Left lung (tissue), 14 donors: ENCODE measurements at places on chromosomes 7 and 10. TPM values are rescaled to one million over a fixed set of nuclear protein-coding genes. Genes with fewer than 3 reads are reported as not detected.

GRCh38 chr7:111108000-111108399 is 17.1 kb downstream of the LRRN3 start:
- no peaks in the 10 kb centered on the region for H3K27me3 ChIP-seq
- no peak for DNase-seq
- no peaks in the 10 kb centered on the region for H3K4me1 ChIP-seq
- H3K27ac ChIP-seq, result no peak overlapping the region
- H3K4me3 ChIP-seq, result no peak overlapping the region
- H3K36me3 ChIP-seq, result no peaks in the 10 kb centered on the region

FRA10AC1 gene
- total RNA-seq, result 15.9 TPM

DNA sequence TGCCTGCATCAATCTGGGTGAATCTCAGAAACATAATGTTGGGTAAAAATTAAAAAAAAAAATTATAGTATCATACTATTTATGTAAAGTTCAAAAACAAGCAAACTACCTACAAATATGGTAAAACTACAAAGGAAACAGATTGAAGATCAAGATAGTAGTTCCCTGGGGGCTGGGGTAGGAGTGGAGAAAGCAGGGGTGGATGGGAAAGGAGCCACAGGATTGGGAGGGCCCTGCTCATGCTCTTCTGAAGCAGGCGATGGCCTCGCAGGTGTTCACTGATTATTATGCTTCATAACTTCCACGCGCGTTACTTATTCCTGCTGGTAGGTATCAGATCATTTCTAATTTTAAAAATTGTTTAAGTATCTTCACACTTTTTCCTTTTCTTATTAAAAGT is 96.0 kb upstream of the GATA3 start:
- no peaks in the 10 kb centered on the region for H3K36me3 ChIP-seq
- peaks cover 12% of the 10 kb centered on the region for H3K4me1 ChIP-seq
- no peak for DNase-seq
- no peak overlapping the region for H3K27ac ChIP-seq
- H3K4me3 ChIP-seq, result no peak overlapping the region

- H3K4me1 ChIP-seq, result peaks cover 3% of the 10 kb centered on the region
- no peak overlapping the region for H3K4me3 ChIP-seq
- H3K27me3 ChIP-seq, result no peaks in the 10 kb centered on the region
- DNase-seq, result no peak
- H3K36me3 ChIP-seq, result no peaks in the 10 kb centered on the region
- H3K27ac ChIP-seq, result no peak overlapping the region
These were observed 16.6 kb upstream of the GNA12 start for GRCh38 chr7:2860627-2861133.

DNA sequence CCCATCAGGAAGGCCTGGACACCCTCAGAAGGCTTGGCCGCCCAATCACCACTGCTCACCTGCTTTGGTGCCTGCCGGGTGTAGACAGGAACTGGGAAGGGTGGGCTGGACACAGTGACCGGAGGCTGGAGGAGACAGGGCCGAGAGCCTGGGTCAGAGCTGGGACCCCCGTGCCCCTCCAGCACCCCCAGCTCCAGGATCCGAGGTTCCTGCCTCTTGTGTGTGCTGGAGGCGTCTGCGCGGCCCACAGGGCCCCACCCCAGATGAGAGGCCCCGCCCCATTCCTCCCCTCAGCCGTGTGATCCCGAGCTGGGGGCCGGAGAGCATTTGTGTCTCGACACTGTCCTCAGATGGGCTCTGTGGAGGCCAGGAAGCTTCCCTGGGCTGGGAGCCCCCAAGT is 9.4 kb downstream of the ADAM8 start:
- peaks cover 3% of the 10 kb centered on the region for H3K4me1 ChIP-seq
- no peaks in the 10 kb centered on the region for H3K27me3 ChIP-seq
- H3K27ac ChIP-seq, result no peak overlapping the region
- H3K4me3 ChIP-seq, result no peak overlapping the region
- peaks cover 71% of the 10 kb centered on the region for H3K36me3 ChIP-seq
- DNase-seq, result no peak

GRCh38 chr10:100223879-100224278 is 5.5 kb downstream of the CHUK start:
- no peak overlapping the region for H3K4me3 ChIP-seq
- H3K27me3 ChIP-seq, result no peaks in the 10 kb centered on the region
- peaks cover 3% of the 10 kb centered on the region for H3K36me3 ChIP-seq
- H3K4me1 ChIP-seq, result no peaks in the 10 kb centered on the region
- no peak for DNase-seq

DNA sequence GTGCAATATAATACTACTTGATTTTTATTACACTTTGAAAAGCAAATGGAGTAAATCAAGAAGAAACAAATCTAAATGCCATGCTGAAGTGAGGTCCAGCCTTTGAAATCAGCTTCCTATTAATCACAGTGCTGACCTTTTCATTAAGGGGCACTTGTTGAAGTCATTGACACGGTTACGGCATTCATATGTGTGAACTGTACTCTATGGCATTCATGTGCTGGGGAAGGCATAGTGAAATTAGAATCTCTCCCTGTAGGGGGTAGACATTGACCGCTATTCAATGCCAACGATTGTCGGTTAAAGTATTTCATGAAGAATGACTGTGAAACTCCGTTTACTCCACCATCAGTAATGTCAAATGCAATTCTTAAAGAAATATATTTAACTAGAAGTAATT is 296.1 kb upstream of the SEMA3A start:
- no peaks in the 10 kb centered on the region for H3K27me3 ChIP-seq
- H3K36me3 ChIP-seq, result no peaks in the 10 kb centered on the region
- no peak overlapping the region for H3K4me3 ChIP-seq
- no peak overlapping the region for H3K27ac ChIP-seq
- H3K4me1 ChIP-seq, result no peaks in the 10 kb centered on the region

SLC26A4 gene
- 1.7 TPM for total RNA-seq

- H3K27me3 ChIP-seq, result no peaks in the 10 kb centered on the region
- no peak overlapping the region for H3K27ac ChIP-seq
- DNase-seq, result no peak
- no peaks in the 10 kb centered on the region for H3K36me3 ChIP-seq
- no peak overlapping the region for H3K4me3 ChIP-seq
These were observed 13.6 kb upstream of the MYL7 start for GRCh38 chr7:44154703-44155102.

DNA sequence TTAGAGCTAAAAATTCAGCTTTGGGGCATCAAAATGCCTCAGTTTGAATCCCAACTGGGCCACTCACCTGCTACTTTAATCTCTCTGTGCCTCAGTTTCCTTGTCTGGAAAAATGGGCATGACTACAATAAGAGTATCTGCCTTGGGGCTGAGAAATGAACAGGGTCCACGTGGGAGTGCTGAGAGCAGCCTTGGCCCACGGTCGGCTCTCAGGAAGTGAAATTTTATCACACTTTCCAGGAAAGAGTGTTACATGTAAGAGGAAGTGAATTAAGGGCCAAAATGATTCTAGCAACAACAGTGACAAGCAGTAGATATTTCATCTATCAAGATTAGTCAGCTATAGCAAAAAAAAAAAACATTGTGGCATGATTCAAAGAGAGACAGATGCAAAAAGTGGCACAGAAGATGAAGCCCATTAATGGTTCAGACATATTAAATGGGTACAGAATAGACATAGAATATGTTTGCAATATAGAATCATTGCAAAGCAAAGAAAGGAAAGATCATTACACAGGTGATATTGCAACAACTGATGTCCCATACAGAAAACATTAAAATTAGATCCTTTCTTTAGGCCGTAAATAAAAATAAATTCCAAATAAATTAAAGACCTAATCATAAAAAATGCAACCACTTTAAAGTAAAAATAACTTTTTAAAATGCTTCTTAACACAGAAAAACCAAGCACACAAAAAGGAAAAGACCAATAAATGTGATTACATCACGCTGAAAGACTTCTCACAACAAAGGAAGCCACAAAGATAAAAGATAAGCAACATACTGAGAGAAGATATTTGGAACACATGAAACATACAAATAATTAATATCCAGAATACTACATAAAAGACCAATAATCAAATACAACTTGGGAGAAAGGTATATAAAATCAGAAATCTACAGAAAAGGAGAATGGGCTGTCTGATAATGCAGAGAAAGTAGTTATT is 4.3 kb downstream of the TMEM273 start:
- H3K27ac ChIP-seq, result peak overlapping the region; percentile 83
- H3K36me3 ChIP-seq, result no peaks in the 10 kb centered on the region
- peaks cover 80% of the 10 kb centered on the region for H3K4me1 ChIP-seq
- H3K4me3 ChIP-seq, result no peak overlapping the region
- DNase-seq, result no peak
